SHP77 treated with DMSO at 0.1 percent for 48 hours (cell line): ENCODE measurements at places on chromosomes 7 and 10.

- no peak for DNase-seq
Observed at GRCh38 chr10:48439581-48440041, 133.1 kb downstream of the MAPK8 start.

DNA sequence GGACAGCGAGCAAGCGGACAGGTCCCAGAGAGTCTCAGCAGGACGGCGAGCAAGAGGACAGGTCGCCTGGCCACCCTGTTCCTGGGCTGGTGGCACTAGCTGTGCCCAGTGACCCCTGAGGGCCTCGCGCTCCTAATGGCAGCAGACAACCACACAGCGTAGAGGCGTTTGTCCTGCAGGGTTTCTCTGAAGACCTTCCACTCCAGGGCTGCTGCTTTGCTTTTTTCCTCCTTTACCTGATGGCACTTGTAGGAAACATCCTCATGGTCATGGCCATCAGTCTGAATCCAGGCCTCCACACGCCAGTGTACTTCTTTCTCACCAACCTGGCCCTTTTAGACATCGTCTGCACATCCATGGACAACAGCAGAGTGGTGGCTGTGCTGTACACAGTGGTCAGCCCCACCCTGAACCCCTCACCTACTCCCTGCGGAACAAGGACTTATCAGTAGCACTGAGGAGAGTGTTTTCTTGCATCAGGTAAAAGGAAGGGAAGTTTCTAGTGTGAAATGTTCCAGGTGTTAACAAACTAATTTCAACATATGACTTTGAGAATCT is 27.4 kb downstream of the SCART1 start:
- DNase-seq: no peak

- no peak for DNase-seq
Observed at GRCh38 chr7:123120286-123120685, 79.5 kb downstream of the SLC13A1 start.

DNA sequence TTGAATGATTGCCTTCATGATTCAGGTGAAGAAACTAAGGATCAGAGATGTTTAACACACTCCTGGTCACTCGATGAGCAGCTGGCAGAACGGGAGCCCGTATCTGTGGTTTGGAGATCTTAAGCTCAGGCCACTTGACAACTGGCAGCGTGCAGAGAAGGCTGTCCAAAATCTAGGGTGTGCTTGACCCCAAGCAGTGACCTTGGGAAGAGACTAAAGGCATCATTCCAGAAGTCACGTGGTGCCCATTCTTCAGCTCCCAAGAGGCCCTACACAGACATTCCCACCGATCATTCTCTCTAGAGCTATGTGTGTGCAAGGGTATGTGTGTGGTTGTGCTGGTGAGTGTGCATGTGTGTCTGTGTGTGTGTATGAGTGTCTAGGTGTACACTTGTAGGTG is 493.8 kb downstream of the TCERG1L start:
- DNase-seq: no peak
